ENCODE measurements at places on chromosomes 1 and 21.

GRCh38 chr1:147077936-147078605 lies 94.2 kb downstream of the PRKAB2 start:
- no peak for DNase-seq

DNA sequence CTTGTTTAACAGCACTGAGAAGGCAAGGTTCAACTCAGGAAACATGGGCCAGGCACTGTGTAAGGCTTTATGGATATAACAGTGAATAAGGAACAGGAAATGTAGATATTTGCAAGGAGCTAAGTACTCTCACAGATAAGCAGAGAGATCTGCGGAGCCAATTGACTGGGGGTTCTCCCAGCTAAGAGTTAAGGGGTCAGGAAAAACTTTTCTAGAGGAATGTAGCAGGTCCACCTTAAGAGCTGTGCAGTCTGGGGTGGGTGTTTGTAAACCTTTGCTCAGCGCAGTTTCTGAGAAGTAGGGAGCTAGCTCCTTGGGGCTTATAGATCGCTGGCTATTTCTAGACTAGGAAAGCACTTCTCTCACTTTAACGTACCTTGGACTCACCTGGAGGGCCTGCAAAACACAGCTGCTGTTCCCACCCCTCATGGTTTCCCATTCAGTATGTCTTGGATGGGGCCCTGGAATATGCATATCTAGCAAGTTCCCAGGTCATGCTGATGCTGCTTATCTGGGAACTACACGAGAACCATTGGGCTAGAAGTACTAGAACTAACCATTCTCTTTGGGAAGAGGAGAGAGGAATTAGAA lies 51.7 kb downstream of the TLCD4 start:
- DNase-seq: no peak

- no peak for DNase-seq
These were observed 739.7 kb downstream of the LTN1 start for GRCh38 chr21:28252928-28253327.

DNA sequence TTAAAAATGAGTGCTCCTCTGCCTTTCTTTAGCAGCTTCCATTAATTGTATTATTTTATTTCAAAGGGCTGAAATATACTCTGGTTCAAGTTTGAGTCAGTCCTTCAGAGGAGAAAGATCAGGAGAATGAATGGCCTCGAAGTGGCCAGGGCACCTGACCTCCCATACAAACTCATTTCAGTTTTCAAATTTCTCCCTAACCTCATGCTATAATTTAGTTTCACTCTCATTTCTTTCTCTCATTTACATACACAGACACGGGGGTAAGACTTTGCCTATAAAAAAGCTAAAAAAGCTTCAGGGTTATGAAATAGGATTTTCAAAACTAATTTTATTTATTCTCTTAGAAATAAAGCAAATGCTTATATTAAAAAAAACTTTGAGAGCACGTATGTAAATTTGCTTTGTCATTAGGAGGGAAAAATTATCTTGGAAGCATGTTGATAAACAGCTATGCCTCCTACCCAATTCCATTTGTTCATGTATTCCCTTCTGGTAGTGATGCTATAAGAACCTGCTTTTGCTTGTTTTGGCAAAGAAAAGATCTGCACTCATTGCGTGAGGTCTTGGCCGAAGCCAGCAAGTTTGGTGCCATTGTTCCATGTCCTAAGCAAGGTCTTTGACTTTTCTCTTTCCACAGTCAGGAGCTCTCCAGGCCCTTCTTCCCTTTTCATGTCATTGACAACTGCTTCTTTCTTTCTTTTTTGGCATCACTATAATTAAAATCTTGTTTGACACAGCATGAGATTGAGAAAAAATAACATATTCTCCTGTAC lies 80.4 kb upstream of the LRRC53 start:
- no peak for DNase-seq

DNA sequence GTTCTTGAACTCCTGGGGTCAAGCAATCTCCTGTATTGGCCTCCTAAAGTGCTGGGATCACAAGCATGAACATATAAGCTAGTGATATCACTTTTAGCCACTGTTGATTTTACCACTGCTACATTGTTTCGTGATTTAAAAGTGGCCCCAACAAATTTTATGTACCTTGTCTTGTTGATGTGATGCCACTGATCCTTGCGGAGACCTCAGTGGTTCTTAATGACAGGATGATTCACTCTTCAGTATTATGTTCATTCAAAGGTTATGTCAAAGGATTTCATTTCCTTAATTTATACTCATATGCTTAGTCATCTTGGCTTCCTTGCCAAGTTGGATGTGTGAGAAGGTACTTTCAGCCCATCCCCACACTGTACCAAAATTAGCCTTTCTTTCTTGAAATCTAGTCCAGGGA lies 12.1 kb downstream of the PRKACB start:
- no peak for DNase-seq

DNA sequence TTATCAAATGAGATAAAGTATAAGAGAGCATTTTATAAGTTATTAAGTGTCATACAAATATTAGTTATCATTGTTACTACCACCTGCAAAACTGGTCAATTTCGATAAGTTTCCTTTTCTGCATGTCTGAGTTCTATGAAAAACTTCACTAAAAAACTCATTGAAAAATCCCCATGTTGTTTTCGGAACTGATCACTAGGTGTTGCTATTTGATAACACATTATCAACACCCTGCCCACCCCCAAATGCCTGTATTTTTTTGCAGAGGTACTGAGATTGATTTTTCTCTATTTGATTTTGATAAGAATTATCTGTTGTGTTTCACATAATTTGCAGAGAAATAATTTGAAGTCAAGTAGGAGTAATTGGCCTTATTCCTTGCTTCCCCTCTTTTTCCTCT lies 22.1 kb upstream of the DISP1 start:
- no peak for DNase-seq

DNA sequence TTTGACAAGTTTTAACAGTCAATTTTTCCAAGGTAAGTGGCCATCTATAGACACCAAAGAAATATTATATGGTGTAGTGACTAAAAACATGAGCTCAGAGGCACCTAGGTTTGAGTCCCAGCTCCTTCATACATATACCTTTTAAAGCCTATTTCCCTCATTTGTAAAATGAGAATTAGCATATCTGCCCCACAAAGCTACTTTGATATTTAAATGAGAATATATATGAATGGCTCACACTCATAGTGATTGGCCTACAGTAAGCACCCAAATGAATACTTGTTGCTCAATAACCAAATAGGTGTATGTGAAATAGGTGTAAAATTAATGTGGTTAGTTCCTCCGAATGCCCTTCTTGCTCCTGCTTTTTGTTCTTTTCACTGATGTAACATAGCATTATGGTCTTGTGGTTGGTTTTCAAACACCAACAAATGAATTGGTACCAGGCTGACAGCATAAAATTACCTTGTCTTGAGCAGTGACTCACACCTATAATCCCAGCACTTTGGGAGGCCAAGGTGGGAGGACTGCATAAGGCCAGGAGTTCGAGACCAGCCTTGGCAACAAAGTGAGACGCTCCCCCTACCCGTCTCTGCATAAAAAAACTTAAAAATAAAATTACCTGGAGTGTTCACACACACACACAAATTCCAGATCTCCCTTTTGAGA lies 25.3 kb downstream of the CNIH4 start:
- no peak for DNase-seq

DNA sequence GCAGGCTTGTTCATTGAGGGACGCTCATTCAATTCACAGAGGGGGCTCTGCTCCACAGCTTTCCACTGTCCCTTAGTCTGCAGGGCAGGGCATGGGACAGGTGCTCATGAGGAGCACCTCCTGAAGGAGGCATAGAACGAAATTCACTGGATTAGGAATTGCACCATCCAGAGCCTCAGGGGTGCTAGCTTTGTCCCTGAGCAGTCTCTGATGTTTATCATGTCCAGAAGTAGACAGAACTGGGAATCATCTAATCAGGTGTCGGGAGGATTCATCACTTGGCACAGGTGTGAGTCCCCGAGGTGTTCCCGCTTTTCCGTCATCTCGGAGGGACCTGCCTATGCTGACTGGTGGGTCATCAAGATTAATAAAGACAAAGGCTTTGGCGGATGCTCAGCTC lies 321.4 kb downstream of the AJAP1 start:
- no peak for DNase-seq

DNA sequence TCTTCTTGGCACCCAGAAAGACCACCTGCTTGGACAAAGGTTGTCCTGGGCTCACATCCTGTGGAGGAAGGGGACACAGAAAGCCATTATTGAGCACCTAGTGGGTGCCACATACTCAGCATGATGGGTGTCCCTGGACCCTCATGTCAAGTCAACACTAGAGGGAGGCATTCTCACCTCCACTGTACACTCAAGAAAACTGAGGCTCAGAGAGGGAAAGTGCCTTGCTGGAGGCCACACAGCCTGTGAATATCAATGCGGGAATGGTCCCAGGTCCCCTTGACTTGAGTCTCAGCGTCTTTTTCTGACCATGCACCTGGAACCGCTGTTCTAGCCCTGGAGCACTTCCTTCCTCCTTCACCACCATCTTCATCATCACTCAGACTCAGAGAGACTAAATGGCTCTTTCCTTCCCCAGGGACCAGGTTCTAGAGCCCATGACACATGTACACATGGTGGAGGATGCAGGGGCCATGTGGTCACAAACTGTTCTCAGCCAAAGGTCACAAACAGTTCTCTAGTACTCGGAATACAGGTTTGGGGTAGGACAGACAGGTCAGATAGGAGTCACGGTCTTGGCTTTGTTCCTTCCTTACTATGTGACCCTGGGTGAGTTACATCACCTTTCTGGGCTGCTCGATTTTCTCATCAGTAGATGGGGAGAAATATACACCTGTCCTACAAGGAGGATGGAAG lies 89.2 kb upstream of the WNT4 start:
- DNase-seq: no peak

- no peak for DNase-seq
These were observed 27.0 kb upstream of the SDHB start for GRCh38 chr1:17080880-17081279.

- no peak for DNase-seq
These were observed 31.5 kb downstream of the RIMS3 start for GRCh38 chr1:40633931-40634376.

GRCh38 chr21:16437586-16437985 lies 707.8 kb downstream of the USP25 start:
- DNase-seq: no peak

- DNase-seq: no peak
These were observed 19.6 kb upstream of the TACSTD2 start for GRCh38 chr1:58596631-58597052.

DNA sequence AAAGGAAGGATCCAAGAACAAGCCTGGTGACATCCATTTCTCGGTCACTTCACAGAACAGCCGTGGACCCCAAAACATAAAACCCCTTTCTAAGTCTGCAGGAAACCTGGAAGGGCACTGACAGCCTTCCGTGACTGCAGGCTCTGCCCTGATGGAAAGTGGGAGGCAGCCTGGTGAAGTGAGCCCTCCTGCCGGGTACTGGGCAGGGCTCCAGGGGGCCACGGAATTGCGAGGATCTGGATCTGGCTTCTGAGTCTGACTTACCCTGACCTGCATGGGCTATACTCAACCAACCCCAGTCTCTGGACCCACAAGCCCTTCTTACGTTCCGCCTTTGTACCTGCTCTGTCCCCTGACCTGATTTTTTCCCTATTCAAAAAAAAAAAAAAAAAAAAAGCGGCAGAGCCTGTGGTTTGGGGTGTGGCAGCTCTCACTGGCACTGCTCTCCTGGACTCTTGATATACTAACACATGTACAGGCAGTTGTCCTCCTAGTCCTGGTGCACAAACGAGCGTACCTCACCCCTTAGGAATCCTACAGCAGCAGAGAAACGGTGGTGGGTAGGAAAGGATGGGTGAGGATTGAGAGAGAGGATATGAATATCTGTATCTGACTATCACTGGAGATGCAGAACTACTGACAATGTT lies 82.9 kb downstream of the BEND5 start:
- DNase-seq: no peak

DNA sequence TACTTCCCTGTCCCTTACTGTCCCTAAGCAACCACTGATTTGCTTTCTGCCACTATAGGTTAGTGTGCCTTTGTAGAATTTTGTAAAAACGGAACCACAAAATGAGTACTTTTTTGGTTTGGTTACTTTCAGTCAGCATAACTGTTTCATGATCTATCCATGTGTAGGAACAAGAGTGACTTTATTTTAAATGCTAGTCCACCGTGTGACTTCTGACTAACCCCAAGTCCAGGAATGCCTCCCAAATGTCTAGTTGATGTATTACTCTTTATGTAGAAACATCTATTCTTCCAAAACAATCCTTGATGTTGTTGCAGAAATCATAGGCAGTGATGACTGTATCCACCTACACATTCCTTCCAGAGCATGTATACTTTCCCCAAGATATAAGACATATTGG lies 21.3 kb downstream of the ATPAF1 start:
- DNase-seq: no peak

GRCh38 chr1:184112176-184112948 lies 60.8 kb downstream of the TSEN15 start:
- DNase-seq: no peak

DNA sequence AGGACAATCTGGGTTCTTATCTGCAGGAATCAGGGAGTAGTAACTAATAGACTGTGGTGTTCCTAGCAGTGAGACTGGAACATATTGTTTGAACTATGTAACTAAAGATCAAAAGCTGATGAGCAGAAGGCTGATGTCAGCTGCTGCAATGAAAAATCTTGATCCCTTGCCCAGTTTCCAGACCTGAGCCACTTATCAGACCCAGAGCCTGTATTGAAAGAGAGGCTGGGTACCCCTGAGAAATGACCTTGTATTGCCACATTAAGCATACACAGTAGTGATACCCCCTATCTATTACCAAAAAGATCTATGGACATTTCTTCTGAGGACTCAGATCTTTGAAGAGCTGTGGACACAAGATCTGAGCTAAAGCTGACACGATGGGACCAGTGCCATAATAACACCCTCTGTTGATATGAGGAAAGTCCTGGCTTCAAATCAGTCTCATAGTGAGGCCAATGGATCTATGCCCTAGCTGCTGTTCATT lies 178.0 kb upstream of the GALNT2 start:
- DNase-seq: no peak

DNA sequence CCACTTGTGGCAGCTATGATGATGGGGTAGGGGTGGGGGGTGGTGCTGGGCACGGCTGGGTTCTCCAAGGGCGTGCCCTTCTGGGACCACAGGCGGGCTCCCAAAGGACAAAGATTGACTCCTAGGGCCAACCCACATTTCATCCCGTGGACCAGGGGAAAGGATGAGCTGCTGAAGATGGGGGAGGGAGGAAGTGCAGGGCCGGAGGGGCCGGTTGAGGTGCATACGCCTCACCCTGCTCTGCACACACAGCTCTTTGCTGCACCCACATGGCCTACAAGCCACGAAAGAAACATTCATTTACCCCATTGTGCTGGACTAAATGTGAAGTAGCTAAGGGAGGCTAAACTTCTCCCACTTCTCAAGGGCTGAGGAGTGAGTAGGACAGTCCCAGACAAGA lies 34.2 kb upstream of the GNPAT start:
- no peak for DNase-seq

DNA sequence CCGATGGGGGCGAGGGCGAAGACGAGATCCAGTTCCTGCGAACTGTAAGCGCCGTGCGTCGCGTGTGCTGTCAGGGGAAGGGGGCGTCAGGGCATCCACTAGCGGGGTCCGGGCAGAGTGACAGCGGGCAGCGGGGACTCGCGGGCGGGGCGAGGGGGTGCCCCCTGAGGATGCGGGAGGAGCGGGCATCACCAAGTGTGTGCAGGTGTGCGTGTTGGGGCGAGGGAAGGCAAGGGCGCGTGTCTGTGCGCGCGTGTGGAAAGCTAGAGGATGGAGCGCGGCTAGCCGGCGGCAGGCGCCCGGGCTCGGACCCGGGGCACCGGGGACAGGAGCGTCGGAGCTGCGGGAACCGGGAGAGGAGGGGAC lies 525 bp downstream of the RYR2 start:
- no peak for DNase-seq

- no peak for DNase-seq
These were observed 183.5 kb downstream of the HMCN1 start for GRCh38 chr1:185917646-185918045.

GRCh38 chr1:95849439-95849838 lies 615.4 kb downstream of the RWDD3 start:
- no peak for DNase-seq
